ENCODE measurements at places on chromosomes 6 and 20.
A peak's percentile ranks its signal among the peaks of the same experiment; 100 is the strongest.

- DNase-seq = no peak
These were observed 254.9 kb downstream of the MAFB start for GRCh38 chr20:40434122-40434521.

- DNase-seq = peak; percentile 62
These were observed 3.1 kb upstream of the LAMA5 start for GRCh38 chr20:62370115-62370806.

- no peak for DNase-seq
These were observed 11.1 kb downstream of the UBE2V1 start for GRCh38 chr20:50101887-50102286.

GRCh38 chr6:79438030-79438429 is 99.2 kb downstream of the LCA5 start:
- no peak for DNase-seq
